ENCODE measurements at places on chromosomes 2 and 18.

GRCh38 chr2:23427976-23428375 is 43.0 kb downstream of the KLHL29 start:
- DNase-seq = no peak

- no peak for DNase-seq
Observed at GRCh38 chr2:121561617-121562268, 31.1 kb downstream of the RNU4ATAC start.

DNA sequence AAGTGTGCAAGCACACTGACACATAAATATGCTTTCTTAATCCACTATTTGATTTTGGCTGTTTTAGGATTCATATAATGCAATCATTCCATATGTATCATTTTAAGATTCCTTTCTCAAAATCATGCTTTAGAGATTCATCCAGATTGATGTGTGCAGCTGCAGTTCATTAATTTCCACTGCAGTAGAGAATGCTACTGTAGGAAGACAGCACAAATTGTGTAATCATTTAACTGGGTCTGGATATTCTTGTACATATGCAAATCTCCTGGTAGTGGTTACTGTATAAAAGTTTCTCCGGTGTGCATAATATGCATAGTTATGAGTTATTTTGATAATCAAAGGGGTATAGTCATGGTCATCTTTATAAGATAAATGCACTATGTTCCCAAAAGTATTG is 502.5 kb upstream of the ACVR2A start:
- no peak for DNase-seq

- DNase-seq = no peak
Observed at GRCh38 chr2:135212757-135213156, 160.7 kb downstream of the RAB3GAP1 start.

GRCh38 chr18:39198376-39198775 is 1632.8 kb upstream of the CELF4 start:
- no peak for DNase-seq

GRCh38 chr2:12347066-12347493 is 369.7 kb upstream of the TRIB2 start:
- no peak for DNase-seq

- no peak for DNase-seq
Observed at GRCh38 chr2:12685956-12686355, 30.8 kb upstream of the TRIB2 start.

- DNase-seq = no peak
Observed at GRCh38 chr2:169110916-169111315, 41.6 kb downstream of the DHRS9 start.
